GM12864 (cell line): ENCODE measurements at places on chromosomes 11 and 22.

GRCh38 chr11:11563200-11563975 is 58.4 kb downstream of the GALNT18 start:
- no peak for DNase-seq

DNA sequence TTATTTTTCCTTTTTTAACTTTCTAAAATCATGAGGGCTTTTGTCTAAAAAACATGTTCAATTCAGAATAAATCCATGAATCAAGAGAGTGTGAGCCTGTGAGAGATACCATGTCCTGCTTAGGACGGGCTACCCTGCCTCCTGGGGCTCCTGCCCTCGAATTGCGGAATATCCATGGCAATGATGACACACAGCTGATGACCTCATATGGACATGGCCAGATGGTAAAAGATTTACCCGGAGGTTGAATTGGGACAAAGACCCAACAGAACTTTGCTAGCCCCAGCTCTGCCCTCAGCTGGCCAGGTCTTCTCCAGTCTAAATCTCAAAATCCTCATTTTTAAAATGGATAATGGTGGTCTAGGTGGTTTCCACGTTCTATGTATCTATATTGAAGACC is 538.1 kb upstream of the API5 start:
- no peak for DNase-seq

- no peak for DNase-seq
Observed at GRCh38 chr11:14451825-14452224, 47.8 kb downstream of the COPB1 start.

- no peak for DNase-seq
Observed at GRCh38 chr11:18700872-18701271, 2.3 kb downstream of the TMEM86A start.

DNA sequence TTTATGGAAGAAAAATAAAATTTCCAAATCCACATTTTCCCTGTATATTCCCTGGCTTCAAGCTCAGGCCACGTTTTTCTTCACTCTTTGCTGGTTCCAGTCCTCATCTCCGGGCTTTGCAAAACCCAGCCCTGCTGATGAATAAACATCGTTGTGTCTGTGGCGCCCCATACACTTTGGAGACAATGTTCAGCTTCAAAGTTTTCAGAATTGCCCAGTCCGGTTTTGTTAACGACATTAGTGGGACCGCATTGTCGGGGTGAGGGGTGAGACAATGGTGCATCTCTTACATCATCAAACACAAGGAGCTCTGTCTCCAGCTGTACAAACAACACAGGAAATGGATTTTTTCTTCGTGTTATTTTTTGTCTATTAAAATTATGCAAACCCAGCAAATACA is 53.4 kb upstream of the HTATIP2 start:
- no peak for DNase-seq

- DNase-seq = no peak
Observed at GRCh38 chr22:40178417-40179409, 988 bp downstream of the TNRC6B start.

- DNase-seq = no peak
Observed at GRCh38 chr11:69463181-69463994, 18.1 kb upstream of the LINC01488 start.

DNA sequence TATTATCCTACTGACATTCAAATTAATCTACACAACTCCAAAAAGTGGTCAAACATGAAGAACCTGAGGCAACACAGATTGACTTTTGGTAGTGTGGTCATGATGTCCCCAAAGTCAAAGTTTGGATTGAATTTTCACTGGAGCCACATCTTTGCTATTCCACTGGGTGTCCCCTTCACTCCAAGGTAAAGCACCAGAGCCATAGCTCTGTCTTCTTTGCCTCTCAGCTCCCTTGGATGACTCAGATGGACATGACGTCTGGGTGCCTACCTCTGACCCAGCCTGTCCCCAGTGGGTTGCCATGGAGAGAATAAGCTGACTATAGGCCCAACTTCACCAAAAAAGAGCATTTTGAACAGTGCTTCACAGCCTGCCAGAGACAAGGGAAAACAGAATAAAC is 57.4 kb upstream of the ARHGAP42 start:
- no peak for DNase-seq

GRCh38 chr11:82980292-82980691 is 78.8 kb downstream of the DDIAS start:
- no peak for DNase-seq

GRCh38 chr11:44829838-44830237 is 103.1 kb downstream of the TSPAN18 start:
- DNase-seq = no peak

DNA sequence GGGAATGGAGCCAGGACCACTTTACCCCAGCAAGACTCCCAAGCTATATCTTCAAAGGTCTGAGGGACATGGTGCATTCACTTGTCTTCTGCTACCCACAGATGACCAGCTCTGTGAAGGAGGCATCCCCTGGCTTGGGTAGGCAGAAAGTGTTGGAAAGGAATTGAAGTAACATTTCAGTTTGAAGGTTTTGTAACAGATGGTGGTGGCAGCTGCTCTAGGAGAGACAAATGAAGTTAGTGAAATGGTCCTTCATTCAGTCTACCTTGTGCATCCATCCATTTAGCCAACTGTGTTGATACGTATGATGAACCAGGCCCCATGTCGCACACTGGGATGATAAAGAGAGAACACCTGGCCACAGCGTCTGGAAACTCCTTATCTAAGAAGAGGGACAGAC is 140.5 kb downstream of the COMMD9 start:
- DNase-seq = no peak

GRCh38 chr11:33405834-33406602 is 148.8 kb downstream of the HIPK3 start:
- no peak for DNase-seq

DNA sequence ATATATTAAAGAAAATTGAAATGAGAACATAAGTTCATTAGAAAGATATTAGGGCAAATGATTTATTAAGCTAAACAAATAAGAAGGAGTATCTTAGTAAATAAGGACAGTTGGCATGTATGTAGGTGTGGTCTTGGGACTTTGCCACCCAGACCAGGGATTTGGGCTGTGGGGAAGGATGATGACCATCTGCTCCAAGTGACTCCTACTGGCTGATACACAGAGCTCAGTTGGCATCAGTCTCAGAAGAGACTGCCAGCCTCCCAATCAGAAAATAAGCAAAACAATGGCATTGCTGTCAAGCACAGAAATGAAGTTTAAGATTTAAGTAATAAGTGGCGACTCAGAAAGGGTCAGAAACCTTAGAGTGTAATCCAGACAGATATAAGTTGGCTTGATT is 49.5 kb downstream of the PAX6 start:
- DNase-seq = no peak

- no peak for DNase-seq
Observed at GRCh38 chr11:60183591-60184205, 815 bp upstream of the MS4A6A start.

GRCh38 chr11:86106916-86107315 is 38.0 kb upstream of the PICALM start:
- DNase-seq = no peak

DNA sequence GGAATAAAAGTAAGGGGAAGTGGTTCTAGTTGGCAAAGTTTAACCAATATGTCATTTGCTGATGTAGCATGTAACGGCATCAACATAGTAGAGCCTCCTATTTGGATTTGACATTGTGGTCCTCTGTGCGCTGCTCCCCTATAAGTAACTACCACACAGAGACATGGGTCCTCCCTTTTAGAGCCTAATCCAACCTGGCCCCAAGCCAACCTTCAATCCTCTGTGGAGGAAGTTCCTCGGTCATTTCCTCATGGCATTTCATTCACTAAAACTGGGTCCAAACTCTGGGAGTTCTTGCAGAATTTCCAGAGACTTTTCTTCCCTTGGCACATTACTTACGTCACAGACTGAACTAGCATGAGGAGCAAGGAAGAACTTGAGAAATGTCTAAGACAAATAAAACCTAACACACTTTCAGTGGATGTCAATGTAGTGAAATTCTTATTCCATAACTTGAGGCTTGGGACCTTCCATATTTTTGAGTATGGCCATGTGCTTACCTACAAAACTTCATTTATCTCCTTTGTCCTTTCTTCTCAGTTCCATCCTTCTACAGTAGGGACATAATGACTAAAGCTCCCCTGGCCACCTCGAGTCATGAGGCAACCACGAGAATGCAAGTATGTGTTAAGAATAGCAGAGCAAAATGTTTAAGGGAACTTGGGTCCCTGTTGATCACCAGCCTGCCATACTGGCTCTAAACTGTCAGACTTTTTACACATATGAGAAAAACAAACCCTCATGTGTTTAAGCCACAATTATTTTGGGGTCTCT is 34.7 kb downstream of the MMP20 start:
- DNase-seq = no peak

GRCh38 chr11:19895776-19896175 is 183.1 kb downstream of the NAV2 start:
- no peak for DNase-seq

GRCh38 chr11:45411228-45411946 is 125.2 kb upstream of the SYT13 start:
- no peak for DNase-seq

DNA sequence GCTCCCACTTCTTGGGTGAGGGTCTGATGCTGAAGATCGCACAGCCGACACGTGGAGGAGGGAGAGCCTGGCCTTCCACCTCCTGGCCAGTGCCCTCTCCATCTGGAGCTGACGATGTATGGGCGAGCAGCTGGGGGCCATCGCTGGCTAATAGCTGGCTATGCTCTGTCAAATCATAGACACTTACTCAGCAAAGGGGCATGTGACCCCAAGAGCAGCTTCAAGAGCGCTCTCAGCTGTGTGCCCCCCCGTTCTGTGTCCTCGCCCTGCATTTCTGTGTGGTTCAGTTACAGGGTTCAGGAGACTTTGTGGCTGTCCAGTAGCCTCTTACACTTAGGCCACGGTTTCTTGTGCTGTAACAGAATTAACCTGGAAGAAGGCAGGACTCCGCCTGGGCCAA is 26.4 kb downstream of the FBLN1 start:
- no peak for DNase-seq

DNA sequence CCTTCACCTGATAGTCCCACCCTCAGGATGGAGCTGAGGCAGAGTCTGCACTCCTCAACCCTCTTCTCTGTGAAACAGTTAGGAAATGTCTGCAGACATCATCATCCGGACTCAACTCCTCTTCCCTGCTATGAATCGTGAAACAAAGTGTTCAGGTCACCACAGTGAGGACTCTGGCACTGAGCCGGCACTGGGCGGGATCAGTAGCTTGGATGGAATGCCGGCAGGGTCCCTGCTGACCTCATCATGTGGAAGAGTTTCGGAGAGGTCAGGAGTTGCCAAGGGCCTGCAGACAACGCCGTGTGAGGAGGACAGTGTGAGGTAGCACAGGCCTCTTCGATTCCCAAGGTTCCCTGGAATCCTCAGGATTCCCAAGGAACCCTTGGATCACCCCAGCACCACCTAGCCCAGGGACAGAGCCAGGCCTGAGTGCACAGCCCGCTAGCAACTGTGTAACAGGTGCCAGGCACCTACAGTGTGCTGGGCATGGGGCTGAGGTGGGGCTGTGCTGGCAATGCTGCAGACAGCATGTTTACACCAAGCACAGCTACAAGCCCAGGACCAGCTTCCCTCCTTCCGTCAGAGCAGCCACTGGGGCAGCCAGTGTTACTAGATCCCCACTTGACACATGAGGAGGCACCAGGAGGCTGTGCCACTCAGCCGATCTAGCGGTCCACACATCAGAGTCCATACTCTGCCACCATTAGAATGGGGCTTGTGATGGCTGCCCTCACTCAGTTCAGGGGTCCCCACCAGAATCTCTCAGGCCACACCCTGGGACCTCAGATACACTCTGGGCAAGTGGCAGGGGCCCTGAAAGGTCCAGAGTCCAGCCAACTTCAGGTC is 693 bp upstream of the LINC01488 start:
- DNase-seq = no peak

DNA sequence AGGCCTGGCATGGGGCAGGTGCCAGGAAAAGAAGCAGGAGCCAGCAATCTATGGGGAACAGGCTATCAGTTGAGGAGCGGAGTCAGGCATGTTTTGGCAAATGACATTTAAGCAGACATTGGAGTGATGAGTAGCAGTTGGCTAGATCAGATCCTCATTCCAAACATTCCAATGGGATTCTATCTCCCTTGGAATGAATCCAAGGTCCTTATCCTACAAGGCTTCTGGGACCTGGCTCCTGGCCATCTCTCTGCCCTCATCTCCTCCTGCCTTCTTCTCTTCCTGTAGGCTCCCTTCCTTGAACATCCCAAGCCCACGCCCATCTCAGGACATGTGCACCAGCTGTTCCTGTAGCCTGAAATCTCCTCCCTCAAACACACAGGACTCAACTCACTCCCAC is 1074.5 kb downstream of the TBC1D22A start:
- DNase-seq = no peak

DNA sequence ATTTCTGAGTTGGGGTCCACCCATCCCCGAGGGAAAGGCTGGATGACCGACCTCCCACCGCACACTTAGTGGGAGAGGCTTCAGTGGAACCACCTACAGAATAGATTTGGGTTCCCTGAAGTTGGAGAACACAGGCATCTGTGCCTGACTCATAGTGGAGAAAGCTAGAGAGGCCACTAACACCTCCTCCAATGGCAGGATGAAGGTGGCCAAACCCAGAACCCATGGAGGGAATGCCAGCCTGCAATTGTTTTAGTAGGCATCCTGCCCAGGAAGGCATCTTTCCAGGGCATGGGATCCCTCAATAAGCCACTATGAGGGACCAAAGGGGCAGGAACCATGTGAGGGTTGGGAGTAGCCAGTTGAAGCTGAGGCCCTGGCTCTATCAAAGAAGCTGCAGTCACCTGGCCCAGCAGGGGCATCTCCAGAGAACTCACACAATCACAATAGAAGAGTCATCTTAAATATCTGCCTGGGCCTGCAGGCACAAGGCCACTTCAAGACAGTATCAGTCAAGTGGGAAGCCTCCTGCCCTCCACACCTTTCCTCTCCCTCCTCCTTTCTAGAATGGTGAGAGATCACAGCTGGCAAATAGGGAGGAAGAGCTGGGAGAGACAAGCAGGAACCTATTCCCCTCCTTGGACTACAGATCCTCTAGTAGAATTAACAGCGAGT is 124.1 kb upstream of the CSNK2A3 start:
- no peak for DNase-seq

GRCh38 chr22:35328472-35328885 is 28.8 kb downstream of the TOM1 start:
- no peak for DNase-seq

DNA sequence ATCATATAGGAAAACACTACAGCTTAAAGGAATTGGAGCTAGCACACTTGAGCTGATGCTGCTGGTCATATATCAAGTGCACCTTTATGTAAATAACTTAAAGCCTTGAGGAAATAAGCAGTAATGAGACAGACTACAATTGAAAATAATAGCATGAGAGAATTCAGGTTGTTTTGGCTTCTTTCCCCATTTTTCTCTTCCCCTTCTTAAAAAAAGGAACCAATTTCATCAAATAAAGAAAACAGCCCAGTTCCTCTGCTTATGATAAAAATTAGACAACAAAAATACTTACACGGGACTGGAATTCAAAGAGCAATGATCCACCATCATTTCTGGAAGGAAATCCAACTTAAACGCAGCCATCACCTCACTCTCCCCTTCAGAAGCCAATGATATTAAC is 50.2 kb upstream of the RAPSN start:
- DNase-seq = no peak
